ENCODE measurements at places on chromosomes 7 and 10. TPM values are rescaled to one million over a fixed set of nuclear protein-coding genes. Genes with fewer than 3 reads are reported as not detected.
A peak's percentile ranks its signal among the peaks of the same experiment; 100 is the strongest.

DNA sequence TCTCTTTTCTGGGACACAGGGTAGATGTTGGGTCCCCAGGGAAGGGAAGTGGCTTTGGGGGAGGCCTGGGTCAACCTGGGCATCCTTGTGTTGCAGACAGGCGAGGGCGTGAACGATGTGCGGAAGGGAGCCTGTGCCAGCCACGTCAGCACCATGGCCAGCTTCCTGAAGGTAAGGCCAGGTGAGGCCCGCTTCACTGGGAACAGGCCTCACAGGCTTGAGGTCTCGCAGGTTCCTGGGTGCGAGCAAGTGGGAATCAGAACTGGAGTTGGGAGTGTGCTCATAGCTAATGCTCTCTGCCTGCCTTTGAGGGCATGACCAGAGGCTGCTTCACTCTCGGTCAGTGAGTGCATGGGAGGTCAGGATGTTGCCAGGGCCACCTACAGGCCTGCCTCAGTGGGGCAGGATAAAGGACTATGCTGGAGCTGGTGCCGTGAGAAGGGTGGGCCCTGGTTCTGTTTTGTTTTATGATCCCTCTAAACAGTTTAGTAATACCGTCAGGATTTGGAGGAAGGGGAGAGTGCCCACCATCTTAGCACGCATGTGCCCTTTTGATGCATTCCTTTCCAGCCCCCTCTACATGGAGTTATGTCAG, 8.4 kb downstream of the DBNL start:
- DNase-seq: peak; percentile 67
- H3K27me3 ChIP-seq: no peaks in the 10 kb centered on the region
- H3K27ac ChIP-seq: no peak overlapping the region
- H3K4me3 ChIP-seq: no peak overlapping the region
- H3K4me1 ChIP-seq: peaks cover 6% of the 10 kb centered on the region
- peaks cover 37% of the 10 kb centered on the region for H3K36me3 ChIP-seq

GRCh38 chr7:4084271-4084670, 597.8 kb upstream of the FOXK1 start:
- no peaks in the 10 kb centered on the region for H3K27me3 ChIP-seq
- H3K4me1 ChIP-seq: no peaks in the 10 kb centered on the region
- H3K27ac ChIP-seq: no peak overlapping the region

- H3K27ac ChIP-seq: no peak overlapping the region
- no peaks in the 10 kb centered on the region for H3K36me3 ChIP-seq
- DNase-seq: no peak
- H3K27me3 ChIP-seq: no peaks in the 10 kb centered on the region
- peaks cover 4% of the 10 kb centered on the region for H3K4me1 ChIP-seq
Observed at GRCh38 chr7:134473861-134474291, 15.0 kb upstream of the AKR1B1 start.

The PTPRN2 gene
- total RNA-seq: 0.36 TPM

The CDK1 gene
- 9.0 TPM for total RNA-seq
